ENCODE measurements at places on chromosomes 3 and 15.

- no peak for DNase-seq
These were observed 73.2 kb downstream of the ST8SIA2 start for GRCh38 chr15:92466834-92467233.

DNA sequence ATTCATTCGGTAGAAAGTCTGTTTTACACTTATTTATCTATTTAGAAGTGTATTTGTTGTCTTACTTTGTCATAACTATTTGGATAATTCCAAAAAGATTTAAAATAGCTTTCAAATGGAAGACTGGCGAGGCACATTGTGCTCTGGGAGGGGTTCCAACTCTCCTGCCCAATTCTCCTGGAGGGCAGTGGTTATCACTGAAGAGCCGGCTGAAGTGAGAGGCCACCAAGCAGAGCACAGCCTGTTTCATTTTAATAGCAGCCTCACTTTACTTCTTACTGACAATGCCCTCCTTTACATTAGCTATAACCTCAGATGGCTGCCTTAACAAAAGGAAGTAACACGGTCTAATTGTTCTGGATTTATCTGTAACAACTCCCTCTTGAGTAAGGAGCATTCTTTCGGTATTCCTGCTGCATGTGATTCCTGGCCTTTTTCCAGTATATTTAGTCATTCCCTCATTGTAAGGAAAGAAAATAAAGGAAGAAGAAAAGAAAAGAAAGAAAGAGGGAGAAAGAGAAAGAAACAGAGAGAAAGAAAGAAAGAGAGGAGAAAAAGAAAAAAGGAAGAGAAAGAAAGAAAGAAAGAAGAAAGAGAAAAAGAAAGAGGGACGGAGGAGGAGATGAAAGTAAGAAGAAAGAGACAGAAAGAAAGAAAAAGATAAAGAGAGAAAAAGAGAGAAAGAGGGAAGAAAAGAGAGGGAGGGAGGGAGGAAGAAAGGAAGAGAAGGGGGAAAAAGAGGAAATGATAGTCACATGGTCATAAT lies 339.8 kb upstream of the WNT5A start:
- DNase-seq, result no peak

GRCh38 chr3:172527306-172527705 lies 4.1 kb upstream of the TNFSF10 start:
- no peak for DNase-seq

GRCh38 chr15:50854601-50855490 lies 53.6 kb upstream of the AP4E1 start:
- DNase-seq, result no peak

All from Caki2 (cell line).